Right atrium auricular region (tissue), 2 donors: ENCODE measurements at places on chromosomes 4 and X.
A peak's percentile ranks its signal among the peaks of the same experiment; 100 is the strongest.

GRCh38 chr4:88010966-88011365 lies 3.5 kb downstream of the PKD2 start:
- DNase-seq: no peak

- no peak for DNase-seq
Observed at GRCh38 chr4:16461362-16461761, 235.1 kb upstream of the TAPT1 start.

DNA sequence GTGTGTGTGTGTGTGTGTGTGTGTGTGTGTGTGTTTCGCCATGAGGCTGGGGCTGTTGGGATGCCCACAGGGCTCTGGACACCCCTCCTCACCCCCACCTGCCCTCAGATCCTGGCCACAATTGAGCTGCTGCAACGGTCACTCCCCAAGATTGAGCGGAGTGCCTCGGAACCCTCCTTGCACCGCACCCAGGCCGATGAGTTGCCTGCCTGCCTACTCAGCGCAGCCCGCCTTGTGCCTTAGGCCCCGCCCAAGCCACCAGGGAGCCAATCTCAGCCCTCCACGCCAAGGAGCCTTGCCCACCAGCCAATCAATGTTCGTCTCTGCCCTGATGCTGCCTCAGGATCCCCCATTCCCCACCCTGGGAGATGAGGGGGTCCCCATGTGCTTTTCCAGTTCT lies 10.2 kb downstream of the ARAF start:
- DNase-seq: no peak

DNA sequence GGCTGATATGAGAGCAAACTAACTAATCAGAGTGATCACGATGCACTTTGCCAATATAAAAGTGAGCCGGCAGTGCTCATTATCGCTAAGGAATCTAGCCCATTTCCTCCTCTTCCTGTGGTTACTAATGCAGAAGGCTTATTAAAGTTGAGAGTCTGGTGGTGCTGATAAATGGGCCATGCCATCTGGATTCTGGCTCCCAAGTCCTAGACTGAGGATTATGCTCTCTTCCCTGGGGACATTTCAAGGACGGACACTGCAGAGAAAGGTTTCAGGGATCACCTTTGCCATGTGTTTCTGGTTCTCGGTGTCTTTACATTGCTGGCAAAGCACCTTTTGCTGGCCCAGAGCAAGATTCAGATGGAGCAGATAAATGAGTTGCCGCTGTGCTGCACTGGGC lies 85.3 kb downstream of the RTL5 start:
- DNase-seq: peak; percentile 21
